ENCODE measurements at places on chromosomes 6 and 20.

- DNase-seq: no peak
Measured at GRCh38 chr20:33811776-33812151, 616 bp downstream of the CHMP4B start.

- no peak for DNase-seq
Measured at GRCh38 chr20:5870568-5870981, 79.8 kb downstream of the TRMT6 start.

DNA sequence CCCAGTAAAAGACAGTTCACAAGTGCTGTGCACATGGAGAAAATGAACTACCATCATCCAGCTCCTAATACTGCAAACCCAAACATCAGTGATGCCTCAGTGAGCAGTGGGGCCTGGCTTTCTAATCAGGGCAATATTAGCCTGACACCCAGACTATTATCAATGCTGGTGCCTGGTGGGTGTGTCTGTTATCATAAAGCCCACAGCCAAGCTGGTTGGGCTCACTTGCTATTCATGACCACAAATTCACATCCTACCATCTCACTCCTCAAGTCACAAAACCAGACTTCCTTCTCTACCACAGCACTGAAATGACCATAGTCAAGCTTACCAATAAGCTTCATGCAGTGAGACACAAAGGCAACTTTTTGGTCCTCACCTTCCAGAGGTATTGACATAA is 180.8 kb upstream of the PLN start:
- DNase-seq: no peak

DNA sequence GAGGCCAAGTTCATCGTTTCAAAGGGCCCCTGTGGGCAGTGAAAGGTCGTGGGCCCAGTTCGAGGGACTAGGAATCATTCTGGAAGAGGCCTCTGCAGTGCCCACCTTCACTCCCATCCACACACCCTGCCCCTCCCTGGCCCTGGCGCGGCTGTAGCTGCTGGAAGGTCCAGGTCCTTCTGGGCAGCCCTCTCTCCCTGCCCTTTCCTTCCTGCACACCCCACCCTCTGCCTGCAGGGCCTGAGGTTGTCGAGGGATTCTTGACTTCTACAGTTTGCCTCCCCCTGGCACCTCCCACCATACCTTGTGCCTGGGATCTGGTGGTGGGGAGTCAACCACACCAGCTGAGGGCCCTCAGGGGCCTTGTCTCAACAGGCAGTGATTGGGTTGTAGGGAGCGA is 4.5 kb upstream of the MYT1 start:
- DNase-seq: no peak

GRCh38 chr20:59403261-59403961 is 103.0 kb downstream of the EDN3 start:
- DNase-seq: peak; percentile 48

GRCh38 chr6:156940221-156940620 is 163.0 kb downstream of the ARID1B start:
- no peak for DNase-seq

GRCh38 chr6:148501178-148501590 is 158.5 kb downstream of the SASH1 start:
- no peak for DNase-seq

DNA sequence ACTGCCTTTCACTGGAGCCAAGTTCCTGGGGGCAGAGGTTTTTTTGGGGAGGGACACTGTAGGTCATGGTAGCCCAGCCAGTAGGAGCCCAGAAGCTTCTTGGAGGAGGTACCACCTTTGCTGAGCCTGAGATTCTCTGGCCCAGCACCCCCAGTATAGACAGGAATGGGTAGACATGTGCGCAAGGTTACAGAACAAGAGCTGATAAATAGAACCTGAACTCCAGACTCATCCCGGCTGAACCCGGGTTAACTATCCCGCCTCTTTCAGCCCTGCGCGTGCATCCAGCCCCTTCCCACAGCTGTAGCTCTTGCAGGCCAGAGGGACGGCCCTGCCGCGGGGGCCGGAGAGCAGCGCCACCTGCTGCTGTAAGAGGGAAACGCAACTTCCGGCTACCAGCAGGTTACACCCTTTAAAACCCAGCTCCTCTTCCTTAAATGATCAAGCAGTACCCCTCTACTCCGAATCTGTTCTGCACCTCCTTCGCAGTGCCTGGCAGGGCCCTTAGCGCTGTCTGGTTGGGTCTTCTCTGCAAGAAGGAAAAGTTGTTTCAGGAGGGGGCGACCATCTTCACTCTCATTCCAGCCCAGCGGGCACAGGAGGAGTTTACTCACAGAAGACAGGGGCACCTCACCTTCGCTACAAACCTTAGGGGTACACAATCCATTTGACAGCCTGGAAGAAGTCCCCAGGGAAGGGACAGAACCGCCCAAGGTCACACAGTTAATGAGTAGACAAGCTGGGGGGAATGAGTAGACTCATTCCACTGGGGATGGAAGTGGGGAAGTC is 7.5 kb downstream of the SRXN1 start:
- no peak for DNase-seq

- no peak for DNase-seq
Measured at GRCh38 chr6:89244241-89244985, 27.3 kb upstream of the GABRR1 start.

DNA sequence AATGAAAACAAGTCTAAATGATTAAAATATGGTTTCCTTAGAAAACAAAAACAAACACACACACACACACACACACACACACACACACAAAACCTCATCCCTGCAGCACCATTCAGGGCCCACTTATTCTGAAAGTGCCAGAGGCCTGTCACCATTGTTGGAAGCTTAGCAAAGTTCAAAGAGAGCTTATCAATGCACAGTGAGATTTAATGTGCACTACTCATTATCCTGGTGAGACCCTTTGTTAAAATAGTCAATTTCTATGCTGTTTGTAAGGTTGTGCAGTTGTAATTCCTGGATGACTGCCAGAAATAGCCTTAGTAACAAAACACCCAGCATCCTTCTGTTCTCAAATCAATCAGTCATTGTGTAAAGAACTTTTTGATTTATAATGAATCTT is 482.9 kb downstream of the GRIK2 start:
- DNase-seq: no peak

- DNase-seq: no peak
Measured at GRCh38 chr6:50520326-50521266, 192.7 kb upstream of the TFAP2D start.

DNA sequence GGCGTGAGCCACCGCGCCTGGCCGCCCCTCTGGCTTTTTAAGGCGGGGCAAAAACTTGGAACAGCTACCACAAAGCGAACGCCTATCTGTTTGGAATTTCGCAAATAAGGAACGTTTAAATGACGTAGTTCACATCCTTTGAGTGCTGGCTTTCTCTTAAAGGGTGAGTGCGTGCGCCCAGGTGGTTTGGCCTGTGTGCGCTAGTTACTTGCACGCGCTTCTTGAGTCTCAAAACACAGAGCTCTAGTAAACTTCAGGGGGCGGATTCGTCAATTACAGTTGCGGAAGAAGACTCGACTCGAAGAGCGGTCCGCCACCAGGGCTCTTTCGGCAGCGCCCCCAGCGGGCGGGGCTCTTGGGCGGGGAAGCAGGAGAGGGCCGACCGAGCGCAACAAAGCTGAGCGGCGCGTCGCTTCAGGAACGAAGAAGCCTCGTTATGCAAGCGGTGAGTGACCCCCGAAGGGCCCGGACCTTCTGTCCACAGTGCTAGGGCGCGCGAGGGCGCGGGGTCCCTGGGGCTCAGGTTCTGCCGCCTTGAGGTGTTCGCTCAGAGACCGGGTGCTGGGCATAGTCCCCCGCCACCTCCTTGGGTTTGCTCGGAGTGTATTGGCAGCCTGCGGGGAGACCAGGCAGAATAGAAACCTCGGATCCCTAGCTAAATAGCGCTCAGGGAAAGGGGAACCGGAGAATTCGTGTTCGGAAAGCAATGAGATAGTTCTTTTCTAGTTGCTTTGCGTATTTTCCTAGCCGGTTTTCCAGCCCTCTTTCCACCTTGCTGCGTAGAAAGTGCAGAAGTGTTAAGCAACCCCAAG is at the start of gene SYCP2L:
SYCP2L (plus strand) TSS at position 362 of the 812 bp plus-strand sequence; CDS start at position 437, 75 bp downstream.
- DNase-seq: no peak

DNA sequence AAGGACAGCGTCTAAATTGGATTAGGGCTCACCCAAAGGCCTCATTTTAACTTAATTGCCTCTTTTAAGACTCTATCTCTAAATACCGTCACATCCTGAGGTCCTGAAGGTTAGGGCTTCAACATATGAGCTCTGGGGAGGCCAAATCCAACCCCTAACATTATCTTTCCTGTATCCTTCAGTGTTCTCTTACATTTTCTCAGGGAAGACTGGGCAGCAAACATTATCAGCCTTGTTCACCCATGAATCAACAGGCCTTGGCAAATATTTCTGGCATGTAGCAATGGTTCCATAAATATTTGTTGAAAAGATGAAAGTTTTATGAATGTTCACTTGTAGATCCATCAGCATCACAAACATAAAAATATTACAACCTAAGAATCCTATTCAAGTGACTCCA is 24.6 kb upstream of the FOXF2 start:
- no peak for DNase-seq

GRCh38 chr6:3388786-3389185 is 68.1 kb downstream of the SLC22A23 start:
- DNase-seq: no peak

DNA sequence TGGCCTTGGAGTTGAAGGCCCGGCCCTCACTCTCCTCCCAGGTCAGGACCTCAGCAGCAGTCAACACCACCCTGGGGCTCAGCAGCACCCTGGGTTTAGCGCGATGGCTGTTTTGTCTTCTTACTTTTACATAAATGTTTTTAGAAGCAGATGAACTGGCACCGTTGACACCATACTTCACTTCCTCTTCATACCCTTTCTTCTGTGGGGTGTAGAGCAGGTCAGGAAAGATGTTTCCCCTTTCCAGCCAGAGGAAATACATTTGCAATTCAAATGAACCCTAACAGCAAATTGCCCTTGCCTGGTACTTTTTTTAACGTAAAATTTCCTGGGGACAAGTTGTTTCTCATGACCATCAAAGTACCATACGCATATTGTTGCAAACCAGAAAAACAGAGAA is 54.7 kb upstream of the SNX9 start:
- no peak for DNase-seq

DNA sequence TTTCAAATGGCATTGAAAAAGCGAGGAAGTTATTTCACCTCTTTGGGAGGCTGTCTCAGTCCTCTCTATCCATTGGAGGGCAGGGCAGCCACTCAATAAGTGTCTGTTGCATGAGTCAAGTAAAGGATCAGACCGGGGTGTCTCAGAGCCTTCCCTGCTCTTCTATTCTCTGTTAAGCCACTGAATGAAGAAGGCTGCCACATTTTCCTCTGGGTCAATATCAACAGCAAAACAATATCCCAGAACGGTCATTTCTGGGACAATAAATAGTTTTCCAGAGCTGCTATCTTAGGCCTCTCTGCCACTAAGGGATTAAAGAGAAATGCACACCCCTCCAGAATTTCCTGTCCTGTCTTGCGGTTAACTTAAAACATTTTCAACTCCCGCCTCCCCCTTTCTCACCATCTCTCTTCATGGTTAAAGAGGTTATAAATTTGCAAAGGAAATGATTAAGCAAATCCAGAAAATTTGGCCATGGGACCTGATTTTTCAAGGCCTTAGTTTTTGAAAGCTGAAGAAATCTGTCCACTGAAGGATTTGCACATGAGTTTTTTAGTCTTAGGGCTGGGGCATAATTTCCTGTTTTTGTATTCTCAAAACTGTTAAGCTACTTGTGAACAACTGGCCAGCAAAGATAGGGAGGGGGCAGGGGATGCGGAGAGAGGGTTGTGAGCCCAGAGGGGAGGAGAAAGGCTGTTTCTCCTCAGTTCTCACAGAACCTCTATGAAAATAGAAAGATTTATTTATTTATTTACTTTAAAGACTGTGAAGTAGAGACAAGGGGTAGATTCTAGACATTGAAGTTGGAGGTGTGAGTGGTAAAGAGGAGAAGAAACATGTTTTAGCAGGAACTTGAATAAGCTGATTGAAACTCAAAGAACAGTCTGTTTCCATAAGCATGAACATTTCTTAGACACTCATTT is 135.7 kb downstream of the BCAS1 start:
- DNase-seq: no peak

GRCh38 chr6:79373246-79373645 is 138.8 kb upstream of the HMGN3 start:
- no peak for DNase-seq

DNA sequence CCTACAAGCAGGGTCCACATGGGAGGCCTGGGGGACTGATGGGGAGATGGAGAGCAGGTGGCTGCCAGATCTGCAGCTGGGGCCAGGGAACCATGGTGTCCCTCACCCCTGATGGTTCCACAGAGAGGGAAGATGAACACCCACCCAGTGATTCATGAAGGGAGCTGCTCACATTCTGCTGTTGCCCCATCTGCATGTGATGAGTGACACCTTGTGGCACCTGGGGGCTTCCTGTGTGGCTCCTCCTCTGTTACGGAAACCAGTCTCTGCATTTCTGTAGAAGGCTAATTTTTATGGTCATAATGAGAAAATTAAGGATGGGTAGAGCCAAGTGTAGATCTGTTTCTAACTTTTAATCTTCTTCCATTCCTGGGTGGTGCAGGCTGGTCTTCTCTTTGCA is 217.1 kb downstream of the SMOC2 start:
- no peak for DNase-seq

DNA sequence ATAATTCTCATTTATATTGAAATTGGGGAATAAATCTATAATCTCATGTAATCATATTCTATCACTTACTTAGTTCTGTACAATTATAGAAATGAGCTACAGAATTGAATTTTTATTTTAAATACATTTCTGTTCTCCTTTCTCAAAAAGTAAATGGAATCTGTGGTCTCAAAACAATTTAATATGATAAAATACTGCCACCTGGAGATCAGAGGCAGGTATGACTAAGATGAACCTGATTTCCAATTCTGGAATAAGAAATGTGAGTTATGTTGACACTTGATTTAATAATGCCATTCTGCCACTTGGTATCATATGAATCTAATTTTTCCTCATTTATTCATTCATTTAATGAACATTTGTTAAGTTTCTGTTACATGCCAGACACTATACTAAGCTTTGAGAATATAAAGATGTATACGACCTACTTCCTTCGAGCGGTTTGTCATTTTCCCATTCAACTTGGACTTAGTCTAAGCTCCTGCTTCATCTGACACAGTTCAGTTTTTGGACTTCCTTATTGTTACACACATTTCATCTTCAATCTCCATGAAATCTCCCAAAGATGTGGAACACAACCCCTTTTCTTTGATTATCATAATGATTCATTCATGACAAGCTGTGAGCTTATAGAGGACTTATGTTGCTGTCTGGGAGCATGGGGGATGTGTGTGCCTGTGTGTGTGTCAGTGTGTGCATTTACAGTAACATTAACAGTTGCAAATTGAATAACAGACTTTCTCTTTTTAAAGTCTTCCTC is 7.5 kb upstream of the CCDC28A start:
- no peak for DNase-seq

All from omental fat pad (tissue), 4 donors.